Left renal cortex interstitium (tissue), 4 donors: ENCODE measurements at places on chromosomes 6 and 20.

DNA sequence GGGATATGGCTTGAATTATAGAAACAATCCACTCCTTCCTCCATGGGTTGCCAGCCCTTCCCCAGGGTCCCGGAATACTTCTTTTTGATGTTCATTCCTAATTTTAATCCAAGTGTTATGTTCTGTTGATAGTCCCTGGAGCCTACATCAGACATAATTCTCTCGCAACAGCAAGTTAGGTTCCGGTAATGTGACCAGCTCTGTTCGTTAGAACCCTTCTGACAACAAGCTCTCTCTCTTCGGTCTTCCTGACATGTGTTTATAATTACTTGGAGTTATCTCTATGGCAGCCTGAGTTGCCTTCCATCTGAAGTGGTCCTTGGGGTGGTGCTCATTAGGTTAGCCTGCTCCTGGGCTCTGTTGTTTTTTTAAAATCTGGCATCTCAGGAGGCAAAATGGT is 506.9 kb upstream of the JARID2 start:
- no peak for DNase-seq

DNA sequence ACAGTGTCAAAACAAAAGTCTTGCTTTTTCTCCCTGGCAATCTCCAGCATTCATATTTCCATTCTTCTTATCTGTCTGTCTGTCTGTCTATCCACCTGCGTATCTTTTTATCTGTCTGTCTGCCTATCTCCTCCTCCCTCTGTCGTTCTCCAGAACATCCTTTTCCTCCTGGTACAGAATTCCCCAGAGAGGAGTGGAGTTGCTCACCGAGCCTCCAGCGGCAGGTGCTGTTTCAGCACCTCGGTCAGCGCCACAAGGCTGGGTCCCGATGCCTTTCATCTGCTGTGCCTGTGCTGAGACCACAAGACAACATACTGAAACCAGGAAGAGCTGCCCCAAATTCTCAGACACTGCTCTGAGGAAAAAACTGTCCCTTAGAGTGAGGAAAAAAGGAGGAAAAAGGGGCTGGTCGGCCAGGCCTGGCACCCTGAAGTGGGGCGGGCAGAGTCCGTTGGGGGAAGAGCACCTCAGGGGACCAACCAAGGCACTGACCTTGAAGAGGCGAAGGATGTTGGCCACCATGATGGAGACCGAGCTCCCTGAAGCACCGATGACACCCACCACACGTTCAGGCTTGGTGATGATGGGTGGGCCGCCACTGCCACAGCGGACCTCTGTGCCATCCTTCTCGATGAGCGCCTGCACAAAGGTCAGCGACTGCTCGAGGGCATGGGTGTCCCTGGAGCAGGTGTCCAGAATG is 13.3 kb downstream of the GRM4 start:
- DNase-seq, result no peak

GRCh38 chr20:41306061-41306727 is 11.3 kb downstream of the ZHX3 start:
- no peak for DNase-seq

- no peak for DNase-seq
Observed at GRCh38 chr6:116424001-116424400, 37.2 kb upstream of the CALHM6 start.
